ENCODE measurements at places on chromosomes 2 and 18.
A peak's percentile ranks its signal among the peaks of the same experiment; 100 is the strongest.

DNA sequence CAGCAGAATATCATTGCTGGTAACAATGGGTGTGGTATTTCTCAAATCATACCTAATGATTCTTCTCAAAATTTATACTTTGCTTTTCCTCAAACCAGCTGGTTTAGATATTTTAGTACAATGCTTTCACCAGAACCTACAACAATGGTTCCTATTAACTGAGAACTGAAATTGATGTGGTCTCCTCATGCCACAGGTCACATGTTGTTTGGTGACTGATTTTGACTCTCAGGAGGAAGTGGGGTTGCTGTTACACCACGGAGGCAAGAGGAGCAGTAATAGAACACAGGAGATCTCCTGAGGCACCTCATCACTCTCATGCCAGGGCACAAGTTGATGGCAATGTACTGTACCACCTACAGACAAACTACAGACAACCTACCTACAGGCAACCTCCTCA, 3.0 kb upstream of the CEP68 start:
- DNase-seq: no peak

GRCh38 chr18:51537487-51537886, 340.0 kb upstream of the MEX3C start:
- no peak for DNase-seq

DNA sequence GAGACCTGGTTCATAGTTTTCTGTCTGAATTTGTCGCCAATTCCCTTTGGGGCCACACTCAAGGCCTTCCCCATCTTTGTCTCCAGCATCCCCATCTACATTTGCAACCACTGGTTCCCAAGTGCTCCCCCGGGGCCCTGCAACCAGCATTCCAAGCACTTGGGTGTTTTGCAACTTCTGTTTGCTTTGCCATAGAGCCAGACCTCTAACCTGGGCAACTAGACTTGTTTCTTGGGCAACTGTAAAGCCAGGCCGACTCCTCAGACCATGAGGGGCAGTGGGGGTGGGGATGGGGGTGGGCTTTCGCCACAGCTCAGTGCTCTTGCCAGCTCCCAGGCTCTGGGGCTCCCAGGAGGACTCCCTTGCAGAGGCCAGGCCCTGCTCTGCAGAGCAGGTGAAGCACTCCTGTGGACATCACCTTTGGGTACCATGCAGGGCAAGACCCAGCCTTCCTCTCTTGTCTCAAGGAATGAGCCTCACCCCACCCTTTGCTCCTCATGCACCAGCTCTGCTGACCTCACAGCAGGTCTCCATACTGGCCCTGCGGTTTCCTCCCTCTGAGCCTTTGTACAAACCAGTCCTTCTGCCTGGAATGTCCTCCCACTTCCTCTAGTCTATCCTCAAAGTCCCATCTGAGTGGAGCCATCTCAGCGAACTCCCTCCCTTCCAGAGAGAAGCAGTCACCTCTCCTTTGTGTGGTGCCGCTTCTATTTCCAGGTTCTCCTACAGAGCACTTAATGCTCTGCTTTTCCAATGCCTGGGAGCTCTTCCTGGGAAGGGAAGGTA, 126.7 kb upstream of the MYCN start:
- no peak for DNase-seq

DNA sequence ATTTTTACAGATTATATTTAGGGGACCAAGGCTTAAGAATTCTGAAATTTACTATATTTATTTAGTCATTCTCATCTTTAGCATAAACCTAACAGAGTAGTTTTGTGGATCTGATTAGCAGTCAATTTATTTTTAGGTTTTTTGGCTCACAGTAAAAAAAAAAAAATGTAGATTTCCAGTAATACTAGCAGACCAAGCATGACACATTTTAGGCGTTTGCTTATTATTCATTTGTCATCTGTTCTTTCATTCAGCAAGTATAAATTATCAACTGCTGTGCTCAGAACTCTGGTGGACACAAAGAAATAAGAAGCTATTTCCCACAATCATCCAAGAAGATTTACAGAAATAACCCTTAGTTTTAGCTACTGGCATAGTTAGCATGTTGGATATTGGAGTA, 20.6 kb downstream of the PDE1A start:
- DNase-seq: no peak

- DNase-seq: no peak
Observed at GRCh38 chr18:7062811-7063210, 54.8 kb downstream of the LAMA1 start.

DNA sequence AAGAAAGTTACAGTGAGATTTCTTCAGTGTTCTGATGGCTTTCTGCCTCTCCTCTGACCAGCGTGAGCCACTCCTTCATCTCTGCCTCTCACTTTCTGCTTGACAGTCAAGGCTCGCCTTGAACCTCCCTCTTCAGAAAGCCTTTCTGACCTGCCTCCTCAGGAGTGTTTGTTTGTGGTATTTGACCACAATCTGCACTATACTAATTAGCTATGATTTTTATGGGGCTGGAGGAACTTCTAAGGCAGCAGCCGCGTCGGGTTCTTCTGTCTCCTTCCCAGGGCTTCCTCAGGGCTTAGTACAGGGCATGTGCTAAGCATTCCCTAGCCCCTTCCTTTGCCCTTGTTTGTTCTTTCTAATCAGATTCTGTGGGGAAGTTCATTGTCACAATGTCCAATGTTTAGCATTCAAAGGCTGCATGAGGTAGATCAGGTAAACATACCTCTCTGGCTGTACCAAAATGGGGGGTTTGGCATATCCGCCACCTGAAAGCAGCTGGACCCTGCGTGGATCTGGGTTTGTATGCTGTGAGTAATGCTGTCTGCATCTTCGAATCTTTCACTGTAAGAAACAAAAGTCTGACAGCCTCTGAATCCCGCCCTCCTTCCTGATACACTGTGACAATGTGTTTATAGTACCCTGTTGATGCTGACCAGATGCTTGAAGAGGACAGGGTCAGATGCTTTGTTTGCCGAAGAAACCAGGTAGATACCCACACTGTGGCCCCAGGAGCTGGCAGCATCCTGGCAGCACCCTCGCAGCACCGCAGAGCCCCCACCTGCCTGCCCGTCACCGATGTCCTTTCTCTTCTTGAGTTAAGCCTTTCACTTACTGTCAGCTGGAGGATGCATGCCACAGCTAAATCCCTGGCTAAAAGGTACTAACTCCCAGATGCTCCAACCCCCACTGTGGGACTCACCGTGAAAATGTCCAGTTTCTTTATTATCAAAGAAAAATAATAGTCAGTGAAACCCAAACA, 260.8 kb upstream of the HDAC4 start:
- no peak for DNase-seq

DNA sequence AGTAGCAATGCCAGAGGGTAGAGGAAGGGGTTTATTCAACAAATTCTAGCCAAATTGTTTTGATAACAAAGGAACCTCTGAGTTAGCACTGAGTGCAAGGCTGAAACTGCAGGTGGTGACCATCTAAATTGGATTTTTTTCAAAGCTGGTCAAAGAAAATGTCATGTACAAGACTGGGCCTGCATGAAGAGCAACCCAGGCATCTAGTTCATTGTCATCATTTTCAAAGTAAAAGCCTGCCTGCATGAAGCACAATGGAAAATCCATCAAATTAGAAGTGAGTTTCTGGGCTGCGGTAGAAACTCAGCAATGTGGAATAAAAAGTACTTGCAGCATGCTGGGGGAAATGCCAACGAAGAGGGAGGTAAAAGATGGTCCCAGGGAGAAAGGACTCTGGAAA, 80.8 kb upstream of the PPP1CB start:
- no peak for DNase-seq

DNA sequence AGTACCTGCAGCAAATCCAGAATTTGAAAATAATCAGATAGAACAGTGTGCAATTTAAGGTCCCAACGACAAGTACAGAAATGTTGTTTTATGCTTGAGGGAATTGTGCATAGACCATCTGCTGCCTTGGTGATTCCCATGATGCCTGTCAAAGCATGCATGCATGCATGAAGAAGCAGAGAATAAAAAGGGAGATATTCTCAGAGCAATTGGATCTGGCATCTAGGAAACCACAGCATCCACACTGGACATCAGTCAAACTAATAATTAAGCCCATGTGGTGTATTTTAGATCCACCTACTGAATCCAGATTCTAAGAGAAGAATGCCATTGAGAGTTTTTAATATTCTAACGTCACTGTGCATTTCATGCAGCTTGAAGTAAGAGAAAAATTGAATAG, 361.2 kb downstream of the FSIP2 start:
- no peak for DNase-seq

DNA sequence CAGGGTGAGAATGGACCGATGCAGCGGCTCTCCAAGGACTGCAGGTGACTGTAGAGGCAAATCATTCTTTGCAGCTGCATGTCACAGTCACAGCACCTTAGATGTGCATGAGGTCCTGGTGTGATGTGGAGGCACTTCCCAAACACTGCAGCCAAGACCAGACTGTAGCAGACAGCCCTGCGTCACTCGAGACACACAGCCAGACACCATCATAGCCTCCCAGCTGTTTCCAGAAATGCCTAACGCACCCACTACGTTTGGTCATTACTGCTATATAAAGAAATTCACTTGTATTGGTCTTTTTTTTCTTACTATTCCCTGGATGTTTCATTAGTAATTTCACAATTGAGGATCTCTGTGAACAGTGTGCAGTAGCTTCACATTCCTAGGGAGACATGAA, 60.9 kb downstream of the SH3YL1 start:
- DNase-seq: no peak

GRCh38 chr2:64610316-64610855, 43.3 kb downstream of the SERTAD2 start:
- no peak for DNase-seq

DNA sequence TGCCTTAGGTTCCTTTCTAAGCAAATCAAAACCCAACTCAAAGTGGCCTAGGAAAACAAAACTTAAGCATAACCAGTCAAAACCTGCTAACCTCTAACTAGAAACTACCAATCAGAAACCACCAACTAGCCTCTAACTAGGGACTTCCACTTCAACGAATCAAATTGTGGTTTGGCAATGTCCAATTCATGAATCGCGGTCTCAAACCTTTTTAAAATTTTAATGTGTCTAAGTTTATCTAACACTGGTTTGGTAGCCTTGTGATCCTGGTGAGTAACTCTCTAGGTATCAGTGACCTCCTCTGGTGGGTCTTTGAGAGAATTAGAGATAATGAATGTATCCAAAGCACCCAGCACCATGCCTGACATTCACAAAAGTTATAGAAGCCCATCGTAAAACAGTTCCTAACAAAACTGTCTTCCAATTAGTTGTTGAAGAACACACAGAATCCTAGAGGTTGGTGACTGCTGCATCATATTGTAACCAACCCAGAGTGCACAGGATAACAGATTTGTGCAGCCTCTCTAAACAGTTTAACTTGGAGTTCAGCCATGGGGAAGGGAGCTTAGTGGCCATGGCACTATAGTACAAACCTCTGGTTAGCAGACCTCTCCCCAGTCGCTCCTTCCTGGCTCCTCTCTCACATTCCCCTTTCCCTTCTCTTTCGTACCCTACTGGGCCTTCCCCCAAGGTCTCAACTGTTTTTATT, 45.2 kb upstream of the B3GNT2 start:
- DNase-seq: no peak

DNA sequence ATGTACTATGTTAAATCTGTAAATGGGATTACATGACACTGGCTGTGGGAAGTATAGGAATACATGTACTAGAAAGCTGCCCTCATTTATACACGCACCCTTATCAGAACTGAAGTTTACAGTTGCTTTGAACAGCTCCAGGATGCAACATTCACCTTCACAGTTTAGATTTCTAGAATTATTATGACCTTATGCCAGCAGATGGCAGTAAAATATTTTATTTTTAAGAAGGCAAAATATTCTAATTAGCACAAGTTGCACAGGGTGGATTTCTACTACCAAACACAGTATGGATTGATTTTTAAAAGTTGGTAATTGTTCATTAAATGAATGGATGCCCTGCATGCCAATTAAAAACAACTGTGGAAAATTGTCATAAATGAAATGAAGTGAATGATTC, 670.4 kb downstream of the KCNJ3 start:
- DNase-seq: peak; percentile 21

- DNase-seq: no peak
Observed at GRCh38 chr2:109123586-109124201, 5.3 kb upstream of the SH3RF3 start.

GRCh38 chr18:6781796-6782195, 52.3 kb downstream of the ARHGAP28 start:
- no peak for DNase-seq

DNA sequence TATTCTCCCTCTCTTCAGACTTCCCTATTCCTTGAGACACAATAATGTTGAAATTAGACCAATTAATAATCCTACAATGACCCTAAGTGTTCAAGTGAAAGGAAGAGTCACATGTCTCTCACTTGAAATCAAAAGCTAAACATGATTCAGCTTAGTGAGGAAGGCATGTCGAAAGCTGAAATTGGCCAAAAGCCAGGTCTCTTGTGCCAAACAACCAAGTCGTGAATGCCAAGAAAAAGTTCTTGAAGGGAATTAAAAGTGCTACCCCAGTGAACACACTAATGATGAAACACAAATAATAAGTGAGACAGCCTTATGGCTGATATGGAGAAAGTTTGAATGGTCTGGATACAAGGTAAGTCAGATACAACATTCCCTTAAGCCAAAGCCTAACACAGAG, 115.4 kb downstream of the PXDN start:
- DNase-seq: no peak

GRCh38 chr2:54977149-54977548, 73.1 kb downstream of the RTN4 start:
- DNase-seq: no peak

DNA sequence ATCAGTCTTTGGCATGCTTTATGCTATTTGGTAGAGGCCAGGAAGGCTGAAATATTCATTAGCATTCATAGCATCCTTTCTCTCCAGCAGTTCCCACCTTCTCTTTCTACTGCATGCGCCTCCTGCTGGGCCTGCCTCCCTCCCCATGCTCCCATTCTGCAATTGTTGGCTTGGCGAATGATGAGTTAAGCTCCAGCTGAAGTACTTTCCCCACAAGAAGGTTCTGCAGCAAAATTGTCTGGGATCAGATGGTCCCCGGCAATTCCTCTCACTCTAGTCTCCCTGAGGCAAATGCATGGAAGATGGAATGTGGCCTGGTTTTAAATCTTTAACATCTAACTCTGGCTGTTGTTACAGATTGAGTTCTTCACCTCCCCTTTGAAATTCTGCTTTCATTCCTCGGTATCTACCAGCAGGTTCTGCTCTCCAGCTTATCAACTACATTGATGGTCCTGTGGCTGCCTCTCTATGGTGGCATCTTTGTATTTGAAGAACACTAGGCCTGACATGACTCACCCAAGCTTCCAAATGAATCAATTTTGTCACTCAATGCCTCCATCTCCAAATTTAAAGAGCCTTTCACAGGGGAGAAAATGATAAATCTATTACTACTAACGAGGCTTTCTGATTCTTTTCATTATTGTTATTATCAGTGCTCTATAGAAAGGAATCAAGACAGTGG, 55.9 kb downstream of the KCTD18 start:
- no peak for DNase-seq

- no peak for DNase-seq
Observed at GRCh38 chr2:133654949-133655348, 86.7 kb upstream of the NCKAP5 start.
